Putamen (tissue), 1 donor: ENCODE measurements at places on chromosomes 4 and X.

GRCh38 chrX:21373637-21374162 lies 518 bp upstream of the CNKSR2 start:
- DNase-seq, result no peak

DNA sequence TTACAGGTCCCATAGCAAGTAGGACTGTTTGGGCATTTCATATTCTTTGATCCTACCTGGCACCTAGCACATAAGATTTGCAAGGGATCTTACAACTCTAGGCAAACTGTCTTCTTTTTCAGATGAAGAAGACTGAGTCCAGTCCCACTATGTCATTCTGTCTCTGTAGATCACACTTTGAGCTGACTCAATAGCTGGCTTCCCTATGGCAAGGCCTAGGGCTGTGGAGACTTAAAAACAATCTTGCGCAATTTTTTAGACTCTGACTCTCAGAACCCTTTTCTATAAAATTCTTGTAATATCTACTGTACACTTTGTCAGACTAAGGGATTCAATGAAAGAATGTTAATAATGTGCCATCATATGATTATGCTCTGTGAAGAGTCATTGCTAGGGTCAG lies 26.7 kb downstream of the OTC start:
- DNase-seq, result no peak

- no peak for DNase-seq
These were observed 37.7 kb upstream of the PLAC1 start for GRCh38 chrX:134695999-134696398.

GRCh38 chrX:68874076-68874475 lies 45.3 kb downstream of the EFNB1 start:
- no peak for DNase-seq

- DNase-seq, result no peak
These were observed 55.8 kb downstream of the FNIP2 start for GRCh38 chr4:158824425-158825274.

GRCh38 chr4:168854350-168854921 lies 155.6 kb downstream of the CBR4 start:
- no peak for DNase-seq

- DNase-seq, result no peak
These were observed 10.0 kb downstream of the HPRT1 start for GRCh38 chrX:134470013-134470412.

- no peak for DNase-seq
These were observed 4.5 kb downstream of the GJB1 start for GRCh38 chrX:71227370-71228062.

DNA sequence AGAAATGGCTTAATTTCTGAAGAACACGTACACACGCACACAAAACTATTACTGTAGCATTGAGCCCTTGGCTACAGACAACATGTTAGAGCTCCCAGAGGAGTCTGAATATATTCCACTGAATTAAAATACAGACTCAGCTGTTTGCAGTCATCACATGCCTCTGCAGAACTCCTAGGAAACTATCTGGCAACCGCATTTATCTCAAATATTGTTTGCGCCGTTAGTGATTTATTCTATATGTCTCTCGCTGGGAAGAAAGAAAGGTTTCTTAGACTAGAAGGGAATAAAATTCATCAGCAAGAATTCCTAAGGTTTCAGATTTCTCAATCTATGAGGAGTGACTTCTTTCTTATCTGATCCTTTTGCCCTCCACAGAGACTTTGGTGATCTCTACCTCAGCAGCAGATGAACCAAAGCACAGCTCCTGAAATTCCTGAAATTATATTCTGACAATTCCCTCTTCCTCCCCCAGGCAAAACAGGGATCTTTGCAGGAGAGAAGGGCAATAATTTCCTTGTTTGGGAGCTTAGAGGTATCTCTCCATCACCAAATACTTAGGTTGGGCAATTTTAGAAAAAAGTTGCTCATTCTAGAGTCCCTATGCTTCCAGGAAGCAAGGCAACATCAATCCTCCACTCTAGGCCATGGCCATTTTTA lies 199.2 kb downstream of the APBB2 start:
- no peak for DNase-seq

DNA sequence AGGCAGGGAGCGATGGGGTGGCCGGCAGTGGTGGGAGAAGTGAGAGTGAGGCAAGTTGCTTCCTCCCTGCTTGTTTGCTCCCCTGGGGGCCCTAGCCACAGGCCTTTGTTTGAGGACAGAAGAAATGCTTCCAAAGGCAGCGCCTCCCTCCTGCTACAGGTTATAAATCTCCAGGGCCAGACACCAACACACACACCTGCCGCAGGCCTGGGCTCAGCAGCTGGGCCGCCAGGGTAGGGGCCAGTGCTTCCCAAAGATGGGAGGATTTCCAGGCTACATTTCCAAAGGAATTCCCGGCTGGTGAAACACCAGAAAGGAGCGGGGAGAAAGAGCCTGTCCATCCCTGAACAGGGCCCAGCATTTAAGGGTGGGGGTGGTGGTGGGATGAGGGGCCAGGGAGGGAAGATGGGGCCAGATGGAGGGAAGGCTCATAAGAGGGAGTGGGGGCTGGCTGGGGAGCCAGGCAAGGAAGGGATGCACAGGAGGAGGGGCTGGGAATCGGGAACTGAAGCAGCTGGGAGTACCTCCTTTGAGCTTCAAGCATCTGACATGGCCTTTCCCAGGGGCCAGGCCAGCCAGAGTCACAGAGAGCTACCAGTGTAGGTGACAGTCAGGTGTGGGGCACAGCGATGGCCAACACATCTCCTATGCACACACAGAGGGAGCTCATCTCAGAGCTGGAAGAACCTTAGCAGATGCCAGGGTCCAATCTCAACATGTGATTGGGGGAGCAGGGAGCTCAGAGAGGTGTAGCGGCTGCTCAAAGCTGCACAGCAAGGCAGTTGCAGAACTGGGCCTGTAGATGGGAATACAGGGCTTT lies 143.9 kb downstream of the PJA1 start:
- DNase-seq, result no peak

DNA sequence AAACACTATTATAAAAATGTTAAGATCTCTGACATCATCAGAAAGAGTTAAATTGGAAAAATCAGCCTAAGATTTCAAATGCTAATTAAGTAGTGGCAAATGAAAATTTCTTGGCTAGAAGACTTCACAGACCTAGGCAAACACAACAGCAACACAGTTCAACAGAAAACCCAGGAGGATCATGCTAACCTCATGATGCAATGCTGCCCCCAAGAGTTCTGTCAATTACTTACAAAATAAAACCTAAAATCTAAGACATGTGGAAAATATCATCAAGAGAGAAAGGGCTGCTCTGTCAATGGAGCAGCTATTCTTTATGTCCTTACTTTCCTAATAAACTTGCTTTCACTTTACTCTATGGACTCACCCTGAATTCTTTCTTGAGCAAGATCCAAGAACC lies 21.0 kb downstream of the S100G start:
- DNase-seq, result peak; percentile 49

GRCh38 chr4:41551536-41551935 lies 13.6 kb downstream of the LIMCH1 start:
- DNase-seq, result no peak

DNA sequence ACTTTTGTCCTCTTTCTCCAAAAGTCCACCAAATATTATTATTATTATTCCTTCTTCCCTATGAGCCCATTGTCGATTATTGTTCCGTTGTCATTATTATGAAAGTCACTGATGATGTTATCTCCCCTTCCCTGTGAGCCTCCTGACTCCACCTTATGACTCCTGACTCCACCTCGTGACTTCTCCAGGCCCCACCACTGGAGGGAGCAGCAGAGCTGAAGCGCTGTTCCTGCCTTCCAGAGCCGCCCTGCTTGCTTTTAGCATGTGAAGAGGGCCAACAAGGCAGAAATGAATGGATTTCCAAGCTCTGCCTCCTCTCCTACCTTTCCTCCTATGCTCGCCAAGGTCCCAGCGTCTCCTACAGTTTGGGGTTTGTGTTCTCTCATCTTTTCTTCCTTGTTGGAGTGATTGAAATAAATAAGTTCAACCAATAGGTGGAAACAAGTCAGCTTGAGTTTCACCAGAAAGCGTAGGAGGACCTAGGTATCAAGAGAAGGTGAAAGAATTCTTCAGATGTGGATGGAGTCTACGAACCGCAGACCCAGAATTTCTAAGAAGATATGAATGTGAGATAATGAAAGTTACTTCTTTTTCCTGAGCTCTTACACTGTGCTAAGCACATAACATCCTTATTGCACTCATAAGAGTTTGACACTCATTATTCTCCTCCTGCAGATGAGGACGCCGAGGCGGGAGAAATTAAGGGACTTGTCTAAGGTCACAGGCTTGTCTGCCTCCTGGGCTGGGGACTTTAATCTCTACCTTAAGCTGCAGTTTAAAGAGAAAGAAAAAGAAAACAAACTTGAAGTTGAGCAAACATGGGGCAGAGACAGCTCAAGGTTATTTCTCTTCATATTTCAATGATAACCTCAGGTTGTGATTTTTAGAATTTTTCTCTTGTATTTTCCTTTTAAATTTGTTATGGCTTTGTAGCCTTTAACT lies 26.1 kb downstream of the IGSF1 start:
- no peak for DNase-seq

- no peak for DNase-seq
These were observed 19.6 kb downstream of the ARX start for GRCh38 chrX:24996096-24996709.

DNA sequence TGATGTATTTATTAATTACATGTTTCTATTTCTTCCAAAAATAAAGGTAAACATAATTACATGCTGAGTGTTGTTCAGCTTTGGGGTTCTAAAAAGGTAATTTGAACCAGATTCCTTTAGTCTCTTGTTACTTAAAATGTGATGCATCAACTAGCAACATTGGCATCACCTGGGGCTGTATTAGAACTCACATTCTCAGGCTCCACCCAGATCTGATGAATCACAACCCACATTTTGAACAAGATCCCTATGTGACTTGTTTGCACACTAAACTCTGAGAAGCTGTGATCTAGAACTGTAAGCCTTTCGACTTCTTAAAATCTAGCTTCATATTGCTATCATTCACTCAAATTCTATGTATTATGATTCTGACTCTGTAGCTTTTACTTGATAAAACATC lies 23.0 kb upstream of the HS3ST1 start:
- no peak for DNase-seq

GRCh38 chrX:9966775-9967408 lies at the start of gene CLDN34:
Gene CLDN34 (plus strand): TSS chrX:9967358. CDS start chrX:9967358, 0 bp downstream.
- no peak for DNase-seq

DNA sequence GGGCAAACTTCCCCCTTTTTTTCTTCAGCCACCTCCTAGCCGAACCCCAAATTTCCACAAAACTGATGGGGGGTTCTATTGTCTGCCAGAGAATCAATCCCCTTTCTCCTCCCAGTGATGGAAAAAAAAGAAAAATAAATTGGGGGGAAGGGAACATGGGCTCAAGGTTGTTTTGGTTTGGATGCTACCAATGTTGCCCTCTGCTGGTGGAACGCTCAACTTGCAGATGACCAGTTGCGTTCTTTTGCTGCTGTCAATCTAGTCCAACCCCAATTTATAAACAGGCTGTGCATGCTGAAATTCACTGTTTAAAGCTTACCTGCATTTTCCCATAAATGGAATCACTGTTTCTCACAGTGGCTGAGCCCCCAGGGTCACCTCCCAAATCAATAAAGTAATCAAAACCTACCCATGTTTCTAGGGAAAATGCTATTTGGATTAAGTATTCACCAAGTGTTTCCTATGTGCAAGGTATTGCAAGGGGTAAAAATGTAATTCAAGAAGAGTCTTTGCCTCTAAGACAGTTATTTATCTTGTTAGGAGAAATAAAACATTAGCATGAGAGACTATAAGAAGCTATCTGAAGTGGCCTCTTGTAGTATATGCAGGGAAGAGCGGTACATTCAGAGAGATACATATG lies 116.7 kb upstream of the TMEM164 start:
- DNase-seq, result no peak

- DNase-seq, result no peak
These were observed 34.9 kb upstream of the CLDN24 start for GRCh38 chr4:183356931-183357675.

DNA sequence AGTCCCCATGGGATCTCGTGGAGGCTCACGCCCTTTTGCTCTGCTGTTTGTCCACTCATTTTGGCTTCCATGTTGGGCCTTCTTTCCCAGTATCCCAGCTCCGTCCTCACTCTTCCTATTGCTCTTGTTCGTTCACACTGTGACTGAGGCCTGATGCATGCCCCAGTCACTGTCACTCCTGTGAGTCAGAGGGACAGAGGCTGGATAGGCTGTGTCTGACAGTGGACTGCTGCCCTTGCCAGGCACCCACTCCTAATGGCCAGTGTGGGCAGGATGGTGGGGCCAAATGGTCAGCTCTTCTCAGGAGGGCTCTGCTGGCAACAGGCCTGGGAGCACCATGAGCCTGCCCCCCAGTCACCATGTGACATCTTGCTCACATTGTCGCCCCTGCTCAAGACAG lies 40.0 kb downstream of the HADH start:
- no peak for DNase-seq

GRCh38 chr4:17760626-17761025 lies 20.8 kb downstream of the FAM184B start:
- no peak for DNase-seq

DNA sequence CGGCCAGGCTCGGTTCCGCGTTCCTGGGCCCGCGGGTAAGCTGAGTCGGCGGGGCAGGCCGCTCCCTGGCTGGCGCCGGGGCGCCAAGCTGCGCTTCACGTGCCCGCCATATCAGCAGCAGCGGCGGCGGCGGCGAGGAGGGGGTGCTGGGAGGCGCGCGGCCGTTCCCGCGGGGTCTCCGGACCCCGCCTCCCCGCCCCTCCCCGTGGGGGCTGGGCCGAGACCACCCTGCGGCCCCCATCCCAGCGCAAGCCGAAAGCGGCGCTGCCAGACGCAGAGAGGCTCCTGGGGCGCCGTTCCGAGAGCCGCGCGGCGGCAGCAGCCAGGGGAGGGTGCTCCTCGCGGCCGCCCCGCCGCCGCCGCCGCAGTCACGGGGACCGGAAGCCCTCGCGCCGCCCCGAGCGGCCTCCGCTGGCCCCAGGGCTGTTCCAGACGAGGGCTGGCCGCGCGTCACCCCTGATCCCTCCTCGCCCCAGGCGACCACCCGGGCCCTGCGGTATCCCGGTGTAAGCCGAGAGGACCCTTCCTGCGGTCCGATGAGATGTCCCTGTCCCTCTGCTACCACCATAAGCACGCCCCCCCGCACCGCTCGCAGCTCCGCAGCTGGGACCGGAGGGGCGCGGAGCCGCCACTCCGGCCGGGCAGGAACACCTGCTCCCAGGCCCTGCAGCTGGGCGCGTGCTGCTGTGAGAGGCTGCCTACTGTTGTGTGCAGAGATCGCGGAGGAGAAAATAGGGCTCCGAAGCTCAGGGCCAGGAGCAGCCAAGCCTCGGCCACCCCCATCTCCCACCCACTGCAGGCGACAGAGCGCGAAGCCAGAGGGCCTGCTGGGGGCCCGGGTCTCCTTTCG lies 7.5 kb upstream of the BCOR start:
- peak; percentile 38 for DNase-seq

DNA sequence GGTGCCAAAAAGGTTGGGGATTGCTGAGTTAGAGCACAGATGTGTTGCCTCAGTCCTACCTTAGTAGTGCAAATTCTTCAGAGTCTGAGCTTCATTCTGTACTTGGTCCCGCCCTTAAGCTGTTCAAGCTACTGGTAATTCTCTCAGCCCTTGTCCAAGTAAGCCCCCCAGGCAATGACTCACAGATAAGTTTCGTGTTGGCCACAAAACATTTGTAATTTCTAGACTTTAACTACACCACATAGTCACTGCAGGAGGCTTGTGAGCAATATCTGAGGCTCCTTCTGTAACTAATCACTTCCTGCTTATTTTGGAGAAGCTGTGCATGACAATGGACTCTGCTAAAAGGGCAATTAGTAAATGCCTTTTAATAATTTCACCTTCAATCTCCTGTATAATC lies 1420.5 kb downstream of the PCDH7 start:
- DNase-seq, result no peak

- no peak for DNase-seq
These were observed 4.0 kb downstream of the CENPU start for GRCh38 chr4:184729946-184730345.
